Stimulated activated CD8-positive, alpha-beta memory T cell treated with anti-CD3 and anti-CD28 coated beads, Interleukin-4, amount 100 ng/mL, for 1 hour (primary cell): ENCODE measurements at places on chromosomes 5 and 9.

DNA sequence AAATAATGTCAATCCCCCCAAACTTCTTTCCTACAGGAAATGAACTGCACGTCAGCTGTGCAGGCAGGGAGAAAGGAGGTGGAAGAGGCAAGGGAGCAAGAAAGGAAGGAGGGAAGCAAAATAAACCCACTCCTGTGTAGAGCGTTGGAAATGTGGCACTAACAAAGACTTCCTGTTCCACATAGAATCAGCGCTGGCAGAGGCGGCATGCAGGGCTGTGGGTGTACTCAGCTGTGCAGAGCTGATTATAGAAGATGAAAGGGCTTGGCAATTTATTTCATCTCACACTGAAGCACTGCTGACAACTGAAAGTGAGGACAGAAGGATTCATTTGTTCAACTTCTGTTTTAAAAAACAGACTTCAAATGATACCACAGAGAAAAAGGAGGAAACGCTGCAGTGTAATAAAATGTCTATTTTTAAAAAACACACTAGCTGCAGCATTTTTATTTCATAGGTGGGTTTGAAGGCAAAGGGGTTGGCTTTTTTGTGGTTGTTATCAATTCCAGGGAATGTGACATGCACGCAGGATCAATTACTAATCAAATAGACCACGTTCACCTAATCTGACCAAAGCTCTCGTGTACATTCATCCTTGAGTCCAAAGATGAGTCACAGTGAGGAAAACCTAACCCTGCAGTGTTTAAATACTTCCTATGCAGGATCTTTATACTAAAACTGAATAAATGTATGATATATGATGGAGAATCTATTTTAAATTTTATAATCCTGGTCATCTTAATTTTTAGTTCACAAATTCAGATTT lies 583.5 kb downstream of the ZNF608 start:
- DNase-seq, result no peak

- no peak for DNase-seq
Observed at GRCh38 chr5:56663523-56663922, 151.8 kb upstream of the MAP3K1 start.

DNA sequence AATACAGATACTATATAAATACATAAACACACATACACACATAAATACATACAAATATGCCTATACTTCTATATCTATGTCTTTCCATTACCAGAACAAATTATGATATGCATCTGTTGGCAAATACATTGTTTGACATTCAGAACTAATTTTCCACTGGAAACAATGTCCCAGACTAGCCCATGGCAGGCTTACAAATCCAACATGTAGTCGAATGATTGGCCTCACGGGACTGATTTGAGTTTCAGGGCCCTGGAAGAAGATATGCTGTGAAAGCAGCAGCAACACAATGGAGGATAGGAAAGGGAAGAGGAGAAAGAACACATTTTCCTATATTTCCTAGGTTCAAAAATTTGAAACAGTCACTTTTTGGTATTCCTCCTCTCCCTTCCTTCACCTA lies 881.1 kb upstream of the DMAC1 start:
- no peak for DNase-seq

DNA sequence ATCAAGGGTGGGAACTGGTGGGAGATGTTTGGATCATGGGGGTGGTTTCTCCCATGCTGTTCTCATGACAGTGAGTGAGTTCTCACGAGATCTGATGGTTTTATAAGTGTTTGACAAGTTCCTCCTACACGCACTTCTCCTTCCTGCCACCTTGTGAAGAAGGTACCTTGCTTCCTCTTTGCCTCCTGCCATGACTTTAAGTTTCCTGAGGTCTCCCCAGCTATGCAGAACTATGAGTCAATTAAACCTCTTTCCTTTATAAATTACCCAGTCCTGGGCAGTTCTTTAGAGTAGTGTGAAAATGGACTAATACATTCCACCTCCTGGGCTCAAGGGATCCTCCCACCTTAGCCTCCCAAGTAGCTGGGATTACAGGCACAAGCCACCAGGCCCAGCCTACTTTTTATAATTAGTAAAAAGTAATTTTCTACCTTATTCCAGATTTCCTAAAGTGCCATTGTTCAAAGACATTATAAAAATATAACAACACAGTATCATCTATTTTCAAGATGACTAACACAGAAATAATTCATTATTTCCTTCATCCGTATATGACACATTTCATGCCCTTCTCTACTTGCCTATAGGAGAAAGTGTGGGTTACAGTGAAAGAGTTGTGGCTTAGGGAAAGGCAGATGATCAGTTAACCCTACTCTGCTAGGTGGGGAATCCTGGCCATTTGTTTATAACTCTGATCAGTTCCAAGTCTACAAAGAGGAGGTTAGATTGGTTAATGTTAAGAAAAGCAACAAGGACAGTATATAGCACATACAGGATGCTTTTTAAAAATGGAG lies 99.9 kb downstream of the TTC39B start:
- DNase-seq, result no peak
